Stimulated activated CD8-positive, alpha-beta memory T cell treated with anti-CD3 and anti-CD28 coated beads, Interleukin-4, amount 100 ng/mL, for 24 hours (primary cell): ENCODE measurements at places on chromosomes 6 and 20.
A peak's percentile ranks its signal among the peaks of the same experiment; 100 is the strongest.

DNA sequence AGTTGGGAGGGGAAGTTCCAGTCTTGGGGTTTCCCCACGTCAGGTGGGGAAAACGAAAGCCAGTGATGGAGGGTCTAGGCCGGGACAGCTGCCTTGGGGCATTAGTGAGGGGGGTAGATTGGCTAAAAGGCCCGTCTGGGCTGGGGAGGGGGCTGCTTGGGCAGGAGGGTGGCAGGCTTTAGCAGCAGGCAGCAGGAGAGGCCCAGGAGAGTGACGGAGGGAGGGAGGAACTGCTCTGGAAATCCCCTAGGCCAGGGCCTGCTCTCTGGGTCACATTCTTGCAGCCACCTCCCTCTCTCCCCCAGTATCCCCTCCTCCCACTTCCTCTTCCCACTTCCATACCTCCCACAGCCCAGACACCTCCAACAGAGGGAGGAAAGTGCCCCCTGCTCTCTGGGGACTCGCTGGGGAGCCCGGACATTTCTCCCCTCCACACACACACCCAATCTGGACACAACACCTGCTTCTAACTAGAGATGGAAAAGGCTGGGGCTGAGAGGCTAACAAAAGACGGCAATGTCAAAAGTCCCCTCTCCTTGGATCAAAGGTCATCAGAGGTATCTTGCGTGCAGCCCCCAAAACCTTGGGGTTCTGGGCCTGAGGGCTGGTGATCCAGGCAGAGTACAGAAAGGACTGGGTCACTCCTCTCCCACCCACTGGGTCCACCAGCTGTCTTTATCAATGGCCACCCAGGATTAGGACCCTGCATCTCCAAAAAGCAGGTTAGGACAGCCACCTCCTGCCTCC, 1.8 kb downstream of the NFKBIE start:
- DNase-seq, result no peak

GRCh38 chr20:62489186-62489931, 13.6 kb upstream of the GATA5 start:
- no peak for DNase-seq

GRCh38 chr6:14000901-14001300, 76.1 kb downstream of the RNF182 start:
- DNase-seq, result no peak

DNA sequence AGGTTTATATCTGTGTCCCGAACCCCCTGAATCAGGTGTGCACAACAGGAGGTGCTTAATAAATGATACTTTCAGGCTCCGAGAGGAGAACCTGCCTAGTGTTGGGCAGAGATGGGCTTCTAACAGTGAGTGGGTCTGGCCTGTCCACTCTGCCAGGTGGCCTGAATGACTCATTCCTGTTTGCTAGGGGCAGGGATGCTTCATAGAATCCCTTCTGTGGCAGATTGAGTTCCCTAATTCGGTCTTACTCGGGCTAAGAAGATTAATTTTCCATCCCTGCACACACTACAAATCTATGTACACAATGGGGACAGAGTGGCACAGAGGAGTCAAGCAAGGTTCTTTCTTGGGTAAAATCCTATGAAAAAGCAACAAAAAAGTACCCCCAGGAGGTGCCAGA, 19.8 kb downstream of the SDC4 start:
- DNase-seq, result no peak

GRCh38 chr20:59765599-59766177, 161.3 kb downstream of the PHACTR3 start:
- DNase-seq, result no peak

- DNase-seq, result no peak
Observed at GRCh38 chr20:63858393-63859165, 2.7 kb upstream of the ABHD16B start.

DNA sequence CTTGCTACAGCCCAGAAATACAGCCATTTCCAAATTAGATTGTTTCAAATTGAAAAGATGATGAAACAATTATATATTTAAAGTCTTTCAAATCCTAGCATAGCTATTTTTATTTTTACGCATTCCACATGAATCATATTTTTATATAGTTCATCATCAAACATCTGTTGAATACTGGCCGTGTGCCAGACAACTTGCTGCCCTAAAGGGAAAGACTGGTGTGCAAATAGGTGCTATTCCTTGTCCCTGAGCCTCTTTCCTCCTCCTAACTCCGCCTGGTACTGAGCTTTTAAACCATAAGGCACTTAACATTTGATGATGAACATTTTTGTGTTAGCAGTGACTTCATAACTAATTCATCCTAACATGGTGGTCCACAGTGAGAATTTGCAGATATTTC, 18.7 kb upstream of the PLCG1 start:
- no peak for DNase-seq

GRCh38 chr6:105880030-105880492, 206.1 kb upstream of the PRDM1 start:
- no peak for DNase-seq

DNA sequence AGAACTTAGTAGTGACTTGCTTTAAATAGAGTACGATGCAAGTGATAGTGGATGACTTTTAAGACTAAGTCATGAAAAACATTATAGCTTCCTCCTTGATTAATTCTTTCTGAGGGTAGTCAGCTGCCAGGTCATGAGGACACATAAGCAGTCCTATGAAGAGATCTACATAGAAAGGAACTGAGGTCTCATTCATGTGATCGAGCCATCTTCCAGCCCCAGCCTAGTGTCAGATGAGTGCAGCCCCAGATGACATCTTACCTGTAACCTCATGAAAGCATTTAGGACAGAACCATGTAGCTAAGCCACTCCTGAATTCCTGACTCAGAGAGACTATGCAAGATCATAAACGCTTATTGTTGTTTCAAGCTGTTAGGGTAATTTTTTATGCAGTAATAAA, 67.7 kb downstream of the AK9 start:
- no peak for DNase-seq

- DNase-seq, result no peak
Observed at GRCh38 chr6:75504465-75505222, 11.0 kb upstream of the FILIP1 start.

- DNase-seq, result no peak
Observed at GRCh38 chr6:43912598-43913371, 142.8 kb downstream of the VEGFA start.

DNA sequence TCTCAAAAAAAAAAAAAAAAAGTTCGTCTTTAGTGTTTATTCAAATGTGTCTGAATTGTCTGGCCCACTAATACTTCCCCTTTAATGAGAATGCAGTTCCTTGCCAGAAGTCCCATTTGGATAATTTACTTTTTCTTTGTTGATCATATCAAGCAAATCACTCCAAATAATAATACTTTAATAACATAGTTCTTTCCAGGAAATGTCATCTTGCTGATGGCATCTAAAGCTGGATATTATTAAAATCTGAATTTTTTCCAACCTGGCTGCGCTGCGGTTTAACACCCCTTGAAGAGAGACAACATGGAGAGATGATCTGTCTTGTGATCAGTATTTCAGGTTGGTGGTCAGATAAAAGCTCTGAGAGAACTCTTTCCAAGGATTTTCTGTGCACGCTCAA, 111.2 kb upstream of the CNKSR3 start:
- no peak for DNase-seq

DNA sequence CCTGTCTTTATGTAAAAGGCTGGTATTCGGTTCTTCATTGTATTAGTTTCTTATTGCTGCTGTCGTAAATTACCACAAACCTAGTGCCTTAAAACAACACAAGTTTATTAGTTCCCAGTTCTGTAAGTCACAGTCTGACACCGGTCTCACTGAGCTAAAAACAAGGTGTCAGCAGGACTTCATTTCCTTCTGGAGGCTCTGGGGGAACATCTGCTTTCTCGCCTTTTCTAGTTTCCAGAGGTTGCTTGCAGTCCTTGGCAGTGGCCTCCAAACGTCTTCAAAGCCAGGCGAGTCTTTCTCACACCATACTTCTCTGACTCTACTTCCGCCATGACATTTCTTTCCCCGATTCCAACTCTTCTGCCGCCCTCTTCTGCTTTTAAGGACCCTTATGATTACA, 43.0 kb upstream of the ZFAND3 start:
- no peak for DNase-seq

DNA sequence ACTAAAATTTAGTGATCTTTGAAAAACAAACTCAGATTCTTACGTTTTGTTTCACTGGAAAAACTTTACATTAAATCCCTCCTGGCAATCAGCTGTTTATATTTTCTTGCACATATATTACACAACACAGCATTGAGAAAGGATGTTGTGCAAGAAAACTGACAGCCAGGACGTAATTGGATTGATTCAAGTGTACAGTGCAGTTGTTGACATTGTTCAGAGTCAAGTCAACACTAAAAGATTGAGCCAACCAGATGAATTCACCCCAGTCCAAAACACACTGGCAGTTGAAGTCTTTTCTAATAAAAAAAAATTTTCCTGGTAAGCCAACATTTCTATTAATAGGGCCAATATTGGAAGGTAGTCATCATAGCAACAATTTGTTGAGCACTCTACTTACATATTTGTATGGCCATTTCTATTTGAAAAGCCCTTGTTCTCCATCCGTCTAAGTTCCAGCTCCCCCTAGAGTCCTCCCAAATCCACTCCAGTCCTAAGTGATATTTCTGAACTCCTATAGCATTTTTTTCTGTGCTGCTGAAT, 20.9 kb upstream of the VNN1 start:
- DNase-seq, result no peak

DNA sequence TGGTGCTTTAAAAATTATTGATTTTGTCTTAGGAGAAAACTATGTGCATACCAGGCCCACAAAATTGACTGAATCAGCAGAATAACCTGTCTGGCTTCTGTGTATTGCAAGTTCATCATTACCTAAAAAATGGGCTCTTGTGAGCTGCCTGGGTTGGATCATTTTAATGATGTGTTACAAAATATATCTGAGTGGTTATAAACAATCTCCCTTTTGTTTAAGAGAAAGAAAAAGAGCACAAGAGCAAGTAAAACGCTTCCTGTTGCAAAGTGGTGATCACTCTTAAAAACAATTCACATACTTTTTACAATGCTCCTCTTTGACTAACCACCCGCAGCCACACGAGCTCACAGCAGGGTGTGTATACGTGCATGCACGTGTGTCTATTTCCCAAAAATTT, 335.1 kb downstream of the HDGFL1 start:
- DNase-seq, result no peak

DNA sequence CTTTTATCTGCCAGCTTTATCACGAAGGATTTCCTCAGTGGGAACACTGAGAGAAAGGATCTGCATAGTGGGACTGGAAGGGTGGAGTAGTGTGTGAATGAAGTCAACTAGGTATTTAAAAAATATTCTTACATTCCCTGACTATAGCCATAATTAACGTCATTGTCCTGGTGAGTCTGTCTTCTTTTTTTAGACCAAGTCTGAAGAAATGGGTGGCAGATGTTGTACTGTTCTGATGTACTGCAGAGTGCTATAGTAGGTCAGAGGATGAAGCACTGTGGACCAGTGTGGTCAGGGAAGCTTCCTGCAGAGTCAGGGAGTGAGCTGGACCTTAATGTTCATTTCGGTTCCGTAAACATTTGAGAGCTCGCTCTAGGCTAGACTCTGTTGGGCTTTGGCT, 11.9 kb downstream of the TULP4 start:
- no peak for DNase-seq

DNA sequence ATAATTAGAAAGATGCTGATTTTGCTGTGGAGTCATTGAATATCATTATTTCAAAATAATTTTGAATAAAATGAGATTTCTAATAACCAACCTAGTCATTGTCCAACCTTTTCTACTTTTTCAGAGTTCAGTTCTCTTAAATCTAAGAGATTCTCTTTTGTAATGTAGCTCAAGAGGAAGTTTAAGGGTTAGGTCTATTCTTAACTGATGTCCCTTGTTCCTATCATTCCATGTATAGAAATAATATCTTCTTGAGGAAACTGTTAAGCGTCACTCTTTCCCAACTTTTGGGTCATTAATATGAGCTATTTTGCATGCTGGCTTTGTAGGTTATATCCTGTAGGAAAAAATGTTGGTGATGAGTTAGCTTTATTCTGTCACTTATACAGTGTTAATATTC, 27.0 kb downstream of the RNF144B start:
- DNase-seq, result no peak

- DNase-seq, result no peak
Observed at GRCh38 chr6:161151059-161151645, 122.7 kb downstream of the AGPAT4 start.

DNA sequence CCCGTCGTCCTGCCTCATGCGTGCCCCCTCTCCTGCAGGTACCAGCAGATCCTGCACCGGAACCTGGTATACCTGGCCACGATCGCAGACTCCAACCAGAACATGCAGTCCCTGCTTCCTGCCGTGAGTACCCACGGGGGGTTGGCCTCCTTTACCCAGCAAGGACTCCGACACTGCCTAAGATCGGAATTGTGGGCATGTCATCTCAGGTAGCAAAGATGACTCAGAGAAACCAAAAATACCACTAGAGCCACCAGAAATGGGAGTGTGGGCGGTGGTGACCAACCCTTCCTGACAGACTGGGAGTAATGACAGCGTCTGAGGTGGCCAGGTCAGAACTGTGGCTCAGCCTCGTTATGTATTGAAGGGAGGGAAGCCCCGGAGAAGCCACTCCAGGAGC, 16.3 kb downstream of the SS18L1 start:
- peak; percentile 49 for DNase-seq

- DNase-seq, result no peak
Observed at GRCh38 chr20:56469077-56469449, 636 bp downstream of the RTF2 start.

- no peak for DNase-seq
Observed at GRCh38 chr6:107292715-107293271, 166.6 kb downstream of the PDSS2 start.

GRCh38 chr6:154550779-154551178, 40.3 kb upstream of the CNKSR3 start:
- no peak for DNase-seq

DNA sequence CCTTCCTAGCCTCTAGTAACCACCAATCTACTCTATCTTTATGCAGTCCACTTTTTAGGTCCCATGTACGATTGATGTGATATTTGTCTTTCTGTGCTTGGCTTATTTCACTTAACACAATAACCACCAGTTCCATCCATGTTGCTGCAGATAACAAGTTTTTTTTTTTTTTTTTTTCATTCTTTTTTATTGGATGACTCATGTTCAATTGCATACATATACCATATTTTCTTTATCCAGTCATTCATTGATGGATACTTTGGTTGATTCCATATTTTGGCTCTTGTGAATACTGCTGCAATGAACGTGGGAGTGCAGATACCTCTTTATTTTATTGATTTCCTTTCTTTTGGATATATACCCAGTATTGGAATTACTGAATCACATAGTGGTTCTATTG, 600.4 kb upstream of the FLRT3 start:
- no peak for DNase-seq

DNA sequence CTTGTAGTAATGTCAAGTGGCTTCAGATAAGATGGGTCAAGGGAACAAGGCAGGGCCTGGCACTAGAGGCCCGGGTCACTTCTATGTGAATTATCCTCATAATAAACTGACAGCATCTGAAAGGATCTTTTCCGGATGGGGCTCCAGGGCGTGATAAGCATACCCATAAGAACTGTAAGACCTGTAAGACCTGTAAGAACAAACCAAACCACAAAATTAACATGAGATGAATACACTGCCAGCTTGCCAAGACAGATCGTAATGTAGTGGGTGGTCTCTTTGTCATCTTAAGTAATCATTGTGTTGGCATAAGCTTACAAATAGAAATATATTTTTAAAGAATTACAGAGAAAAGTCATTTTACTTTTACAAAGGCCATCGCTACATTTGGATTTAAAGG, 334.9 kb downstream of the RFPL4B start:
- no peak for DNase-seq

GRCh38 chr6:72140795-72141194, 254.4 kb downstream of the RIMS1 start:
- no peak for DNase-seq
